ENCODE measurements at places on chromosomes 4 and X. TPM values are rescaled to one million over a fixed set of nuclear protein-coding genes. Genes with fewer than 3 reads are reported as not detected.

Gene GBA3
- not detected for total RNA-seq

Gene HS6ST2
- 0.05 TPM for total RNA-seq

Gene MAPK10
- total RNA-seq: 0.45 TPM

Gene RASL11B
- not detected for total RNA-seq

Gene TLR8
- not detected for total RNA-seq

Gene FAM114A1
- 41.6 TPM for total RNA-seq

Gene ETDB
- not detected for total RNA-seq

Gene RPS6KA6
- 7.6 TPM for total RNA-seq

Gene DDIT4L
- total RNA-seq: 0.69 TPM

Gene S100G
- total RNA-seq: not detected

Gene EDA
- 0.76 TPM for total RNA-seq

Gene GYPE
- not detected for total RNA-seq

Gene RAB33A
- 0.25 TPM for total RNA-seq

Gene RBMX
- 228 TPM for total RNA-seq

Gene TMEM187
- 5.7 TPM for total RNA-seq

Gene FATE1
- not detected for total RNA-seq

Gene NUDT10
- 0.45 TPM for total RNA-seq

Gene PAGE5
- not detected for total RNA-seq

Gene CSAG2
- total RNA-seq: not detected

Gene TMSB4X
- 5,391 TPM for total RNA-seq

Gene DCAF8L1
- total RNA-seq: not detected

Gene MAGEB10
- not detected for total RNA-seq

Gene DAPP1
- total RNA-seq: not detected

Gene GABRE
- 15.9 TPM for total RNA-seq

Gene BEX5
- not detected for total RNA-seq

Gene REST
- total RNA-seq: 11.2 TPM

Gene ADAM29
- not detected for total RNA-seq

Gene PTCHD1
- not detected for total RNA-seq

Gene INTS6L
- 0.08 TPM for total RNA-seq

Gene HMGN5
- 2.7 TPM for total RNA-seq

Gene CLDN22
- total RNA-seq: not detected

Gene MGARP
- total RNA-seq: 0.85 TPM

Gene RHOXF2
- not detected for total RNA-seq

Gene PRSS12
- 0.41 TPM for total RNA-seq

Gene MAGEA11
- total RNA-seq: not detected

Gene EDNRA
- 0.33 TPM for total RNA-seq

Gene OTC
- not detected for total RNA-seq

Gene PIR
- total RNA-seq: 54.4 TPM

Gene SULT1E1
- total RNA-seq: not detected

Gene ABCG2
- total RNA-seq: 25.9 TPM

Gene MAB21L2
- not detected for total RNA-seq

Gene ADH1A
- total RNA-seq: not detected

Gene PSAPL1
- total RNA-seq: 0.10 TPM

Gene KIAA1210
- total RNA-seq: not detected

Gene SMIM10
- total RNA-seq: 0.14 TPM

Gene ERAS
- not detected for total RNA-seq

Gene PRDM8
- total RNA-seq: 0.67 TPM

Gene TREX2
- total RNA-seq: 2.0 TPM

Gene IL2
- total RNA-seq: not detected

Gene GAGE12E
- not detected for total RNA-seq

Gene SAGE1
- not detected for total RNA-seq
